ENCODE measurements at places on chromosomes 5 and 9.

- DNase-seq = no peak
Measured at GRCh38 chr5:15031180-15031579, 159.6 kb upstream of the ANKH start.

DNA sequence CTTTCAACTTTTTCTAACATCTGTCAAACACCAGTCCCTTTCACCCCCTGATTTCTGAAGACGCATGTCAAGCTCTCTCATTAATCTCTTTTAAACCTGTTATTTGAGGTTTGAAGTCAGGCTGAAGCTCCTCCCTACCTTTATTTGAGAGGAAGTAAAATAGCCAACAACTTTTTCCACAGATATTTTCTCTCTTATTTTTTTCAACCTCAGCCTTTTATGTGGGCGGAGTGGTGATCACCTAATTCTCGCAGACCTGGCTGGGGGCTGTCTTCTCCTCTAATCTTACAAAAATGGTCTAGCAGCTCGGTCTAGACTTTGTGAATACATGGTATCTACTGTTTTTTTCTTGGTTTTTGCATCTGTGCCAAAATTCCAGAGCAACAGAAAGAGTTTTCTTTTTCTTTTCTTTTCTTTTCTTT, 395.7 kb upstream of the ACTBL2 start:
- DNase-seq = no peak

GRCh38 chr5:980966-981365, 27.6 kb upstream of the NKD2 start:
- no peak for DNase-seq

GRCh38 chr5:167908606-167909005, 382.8 kb upstream of the WWC1 start:
- DNase-seq = no peak

DNA sequence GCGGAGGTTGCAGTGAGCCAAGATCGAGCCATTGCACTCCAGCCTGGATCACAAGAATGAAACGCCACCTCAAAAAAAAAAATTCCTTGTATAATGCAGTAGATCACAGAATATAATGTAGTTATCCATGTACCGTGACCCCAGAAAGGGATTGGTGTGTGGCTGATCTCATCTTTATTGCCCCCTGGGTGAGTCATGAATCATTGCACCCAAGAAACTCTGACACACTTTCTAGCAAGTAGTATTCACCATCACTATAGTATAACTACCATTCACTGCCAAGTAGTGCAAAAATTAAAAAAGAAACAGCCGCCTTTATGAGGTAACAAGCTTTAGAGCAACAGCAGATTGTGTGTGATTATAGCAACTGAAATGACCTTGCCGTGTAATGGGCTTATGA, 23.7 kb upstream of the ANKH start:
- no peak for DNase-seq

- no peak for DNase-seq
Measured at GRCh38 chr9:134061019-134061687, 6.7 kb downstream of the BRD3 start.

GRCh38 chr9:130311003-130311402, 45.4 kb downstream of the HMCN2 start:
- no peak for DNase-seq

- DNase-seq = no peak
Measured at GRCh38 chr5:14028938-14029584, 84.6 kb upstream of the DNAH5 start.

DNA sequence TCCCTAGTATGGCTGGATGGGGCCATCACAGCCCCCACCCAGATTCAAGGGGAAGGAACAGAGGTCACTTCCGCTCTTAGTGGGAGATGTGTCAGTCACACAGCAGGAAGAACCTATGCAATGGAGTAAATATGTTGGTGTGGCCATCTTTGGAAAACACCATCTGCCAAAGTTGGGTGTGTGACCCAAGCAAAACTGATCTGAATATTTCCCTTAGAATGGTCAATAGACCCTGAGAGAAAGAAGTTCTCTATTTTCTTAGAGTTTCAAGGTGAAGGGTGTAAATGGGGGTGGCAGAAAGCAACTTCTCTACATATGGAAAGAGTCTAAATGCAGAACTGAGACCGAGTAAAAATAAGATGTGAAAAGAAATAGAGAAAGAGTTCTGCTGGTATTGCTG, 212.7 kb downstream of the ESM1 start:
- no peak for DNase-seq

Measured in stimulated activated CD8-positive, alpha-beta memory T cell treated with anti-CD3 and anti-CD28 coated beads, Interleukin-7, amount 100 ng/mL, for 48 hours (primary cell).